Natural killer cell (primary cell): ENCODE measurements at places on chromosomes 16 and 17. TPM values are rescaled to one million over a fixed set of nuclear protein-coding genes. Genes with fewer than 3 reads are reported as not detected.
A peak's percentile ranks its signal among the peaks of the same experiment; 100 is the strongest.

DNA sequence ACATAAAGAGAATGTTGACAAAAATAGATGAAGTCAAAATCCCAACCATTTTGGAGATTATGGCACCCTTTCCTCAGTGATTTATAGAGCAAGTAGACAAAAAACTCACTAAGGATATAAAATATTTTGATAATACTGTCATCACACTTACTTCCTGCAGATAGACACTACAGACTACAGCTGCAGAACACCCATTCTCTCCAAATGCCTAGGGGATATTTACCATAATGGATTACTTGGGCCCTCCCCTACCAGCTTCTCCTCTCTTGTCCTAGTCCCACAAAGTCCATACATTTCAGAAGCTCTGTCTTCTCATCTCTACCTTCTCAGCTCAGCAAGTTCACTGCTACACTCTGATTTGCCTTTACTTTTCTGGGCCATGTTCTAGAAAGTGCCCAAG, 37.2 kb upstream of the CCNF start:
- DNase-seq = no peak

The MPP3 gene
- total RNA-seq = not detected

- DNase-seq = peak; percentile 4
Measured at GRCh38 chr16:4696905-4697847, 3.8 kb downstream of the NUDT16L1 start.

DNA sequence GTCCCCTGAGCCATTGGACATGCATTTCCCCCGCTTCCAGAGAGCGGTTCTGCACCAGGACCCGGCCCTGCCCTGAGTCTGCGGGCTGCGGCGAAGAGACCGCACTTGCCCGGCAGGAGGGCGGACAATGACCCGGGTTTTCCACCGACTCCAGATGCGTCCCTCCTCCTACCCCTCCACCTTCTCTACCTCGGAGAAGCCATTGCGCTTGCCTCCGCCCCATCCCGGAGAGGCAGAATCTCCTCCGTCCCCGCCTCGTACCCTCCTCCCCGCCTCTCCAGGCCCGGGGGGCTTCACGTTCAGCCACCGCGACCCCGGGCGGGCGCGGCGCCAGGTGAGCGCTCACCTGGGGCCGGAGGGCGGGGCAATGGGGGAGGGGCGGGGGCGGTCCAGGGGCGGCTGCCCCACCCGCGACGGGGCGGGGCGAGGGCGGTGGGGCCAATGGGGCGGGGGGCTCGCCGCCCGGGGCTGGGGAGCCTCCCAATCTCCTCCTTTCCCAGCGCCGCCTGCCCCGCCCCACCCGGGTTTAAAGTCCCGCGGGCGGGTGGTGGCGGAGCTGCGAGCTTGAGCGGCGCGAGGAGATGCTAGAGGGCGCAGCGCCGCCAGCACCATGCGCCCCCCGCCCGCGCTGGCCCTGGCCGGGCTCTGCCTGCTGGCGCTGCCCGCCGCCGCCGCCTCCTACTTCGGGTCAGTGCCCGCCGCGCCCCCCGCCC, at the start of gene WNT9B:
Gene WNT9B (plus strand): TSS at position 555 of the 713 bp plus-strand sequence. CDS start 56 bp downstream, at position 611.
- DNase-seq = peak; percentile 54

DNA sequence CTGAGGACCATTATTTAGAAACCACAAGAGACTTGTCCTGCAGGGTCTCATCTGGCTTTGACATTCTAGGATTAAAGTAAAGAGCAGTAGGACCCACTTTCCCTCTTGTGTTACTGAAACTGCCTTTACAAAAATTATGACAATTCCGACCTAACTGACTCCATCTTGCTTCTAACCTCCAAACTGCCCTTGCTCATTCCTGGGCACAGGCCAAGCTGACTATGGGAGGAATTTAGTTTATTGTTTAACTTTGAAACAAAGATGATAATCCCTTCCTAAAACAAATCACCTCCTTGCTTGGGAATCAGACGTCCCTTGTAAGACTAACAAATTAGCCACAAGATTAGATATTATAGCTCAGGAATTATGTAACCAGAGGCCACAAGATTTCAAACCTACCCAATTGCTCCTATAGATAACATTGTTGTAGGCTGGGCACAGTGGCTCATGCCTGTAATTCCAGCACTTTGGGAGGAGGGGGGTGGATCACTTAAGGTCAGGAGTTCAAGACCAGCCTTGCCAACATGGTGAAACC, 87.0 kb upstream of the FBXO47 start:
- no peak for DNase-seq

DNA sequence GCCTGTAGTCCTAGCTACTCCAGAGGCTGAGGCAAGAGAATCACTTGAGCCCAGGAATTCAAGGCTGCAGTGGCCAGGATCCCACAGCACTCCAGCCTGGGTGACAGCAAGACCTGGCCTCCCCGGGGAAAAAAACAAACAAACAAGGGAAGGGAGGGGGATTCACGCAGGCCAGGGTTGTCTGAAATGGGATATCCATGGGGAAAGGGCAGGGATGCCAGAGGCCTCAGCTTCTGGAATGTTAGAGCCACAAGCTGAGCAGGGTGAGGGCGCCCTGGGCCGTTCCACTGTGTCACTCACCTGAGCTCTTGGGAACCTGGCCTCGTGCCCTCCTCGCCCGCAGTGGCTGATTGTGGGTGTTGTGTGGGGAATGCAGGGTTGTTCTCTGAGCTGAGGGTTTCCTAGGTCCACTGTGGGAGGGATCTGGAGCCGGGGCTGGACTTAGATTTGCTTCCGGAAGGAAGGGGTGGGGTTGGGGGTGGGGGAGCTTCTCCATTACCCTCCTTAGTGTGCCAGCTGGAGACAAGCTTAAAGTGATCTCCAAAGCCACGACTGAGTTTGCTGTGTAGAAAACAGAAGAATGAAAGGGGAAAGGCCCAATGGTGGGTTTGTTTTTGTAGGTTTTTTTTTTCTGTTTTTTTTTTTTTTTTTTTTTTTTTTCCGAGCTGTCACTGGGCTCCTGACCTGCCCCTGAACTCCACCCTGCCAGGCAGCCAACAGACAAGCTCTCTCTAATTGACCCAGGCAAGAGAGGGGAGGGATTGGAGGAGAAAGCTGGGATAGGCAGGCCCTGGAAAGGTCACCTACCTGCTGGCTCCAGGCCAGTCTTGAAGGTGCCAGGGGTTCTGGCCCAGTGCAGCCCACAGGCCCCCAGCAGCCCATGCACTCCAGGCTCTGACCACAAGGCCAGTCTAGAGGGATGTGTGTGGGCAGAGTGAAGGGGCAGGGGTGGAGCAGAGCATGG, at the start of gene SULT1A1:
Gene SULT1A1 (minus strand): TSS at position 414 of the 964 bp plus-strand sequence. CDS start 1,189 bp downstream, outside the sequence.
- no peak for DNase-seq

- DNase-seq = peak; percentile 66
Measured at GRCh38 chr17:78879635-78880186, 23.3 kb downstream of the CEP295NL start.

The SMTNL2 gene
- not detected for total RNA-seq

DNA sequence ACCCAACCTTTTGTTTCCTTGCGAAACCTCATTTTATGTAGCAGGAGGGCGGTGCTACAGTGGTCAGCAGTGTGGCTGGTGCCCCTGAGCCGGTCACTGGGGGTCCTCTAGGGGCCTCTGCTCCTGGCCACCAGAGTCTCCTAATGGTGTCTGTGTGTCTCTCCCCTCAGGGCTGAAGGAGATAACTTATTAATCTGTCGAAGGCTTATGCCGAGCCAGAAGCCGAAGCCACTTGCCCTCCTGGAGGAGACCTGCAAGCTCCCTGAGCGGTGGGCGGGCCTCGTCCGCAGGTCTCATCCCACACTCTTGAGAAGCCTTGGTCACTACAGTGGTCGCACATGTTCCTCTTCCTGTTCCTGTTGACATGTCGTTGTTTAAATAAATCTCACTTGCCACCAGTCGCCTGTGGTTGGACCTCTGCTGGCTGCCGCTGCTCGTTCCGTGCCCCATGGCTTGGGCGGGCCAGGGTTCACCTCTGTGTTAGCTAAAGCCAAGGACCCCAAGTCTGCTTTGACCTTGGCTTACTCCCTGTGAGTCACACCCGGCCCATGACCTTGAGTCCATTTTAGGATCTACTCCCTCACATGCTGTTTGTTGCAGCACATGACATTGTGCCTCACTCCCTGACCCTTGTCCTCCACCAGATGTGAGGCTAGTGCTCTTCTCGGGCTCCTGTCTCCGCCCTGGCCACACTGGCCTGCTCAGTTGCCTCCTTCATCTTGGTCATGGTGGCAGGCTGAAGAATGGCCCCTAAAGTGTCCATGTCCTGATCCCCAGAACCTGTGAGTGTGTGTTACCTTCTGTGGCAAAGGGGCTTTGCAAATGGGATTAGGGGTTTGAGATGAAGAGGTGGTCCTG, 38.7 kb upstream of the AQP8 start:
- DNase-seq = no peak

DNA sequence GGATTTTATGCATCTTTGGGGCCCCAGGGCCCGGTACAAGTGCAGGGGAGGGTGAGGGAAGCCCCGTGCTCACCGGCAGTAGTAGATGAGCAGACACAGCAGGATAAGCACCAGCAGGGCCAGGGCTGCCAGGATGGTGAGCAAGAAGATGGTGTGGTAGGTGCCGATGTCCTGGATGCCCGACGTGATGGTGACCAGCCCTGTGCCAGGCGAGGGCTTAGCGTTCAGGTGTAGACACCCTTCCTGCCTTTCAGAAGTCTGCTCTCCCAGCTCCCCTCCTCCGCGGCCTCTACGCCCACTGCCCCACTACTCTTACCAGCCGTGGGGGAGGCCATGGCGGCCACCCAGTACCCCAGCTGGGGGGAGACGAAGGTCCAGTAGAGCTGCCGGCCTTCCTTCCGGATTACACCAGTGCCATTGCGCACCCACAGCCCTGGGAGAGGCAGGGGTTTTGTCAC, 8.0 kb downstream of the FAM171A2 start:
- no peak for DNase-seq

The GLP2R gene
- not detected for total RNA-seq

- peak; percentile 57 for DNase-seq
Measured at GRCh38 chr16:3190949-3191353, 2.9 kb downstream of the OR1F1 start.
